ENCODE measurements at places on chromosomes 7 and 10.

GRCh38 chr10:71811351-71811750 is 38.0 kb upstream of the VSIR start:
- no peak for DNase-seq

- peak; percentile 58 for DNase-seq
These were observed 77.8 kb upstream of the FAM133B start for GRCh38 chr7:92667816-92668535.

DNA sequence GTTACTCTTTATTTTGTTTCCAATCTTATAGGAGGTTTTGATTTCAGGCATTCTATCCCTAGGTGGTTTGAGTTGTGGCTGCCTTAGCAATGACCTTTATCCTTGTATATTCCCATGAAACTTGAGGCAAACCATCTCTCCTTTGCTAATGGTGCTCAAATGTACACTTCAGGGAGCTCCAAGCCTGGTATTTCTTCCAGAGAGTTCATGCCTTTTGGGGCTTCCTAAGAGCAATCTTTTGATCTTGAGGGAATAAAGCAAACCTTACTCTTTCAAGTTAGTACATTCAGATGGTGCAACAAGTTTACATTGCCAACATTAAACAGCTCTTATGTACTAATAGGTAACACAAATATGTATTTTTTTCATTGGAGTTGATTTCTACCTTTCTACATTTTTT is 3.4 kb upstream of the GNAT3 start:
- no peak for DNase-seq

DNA sequence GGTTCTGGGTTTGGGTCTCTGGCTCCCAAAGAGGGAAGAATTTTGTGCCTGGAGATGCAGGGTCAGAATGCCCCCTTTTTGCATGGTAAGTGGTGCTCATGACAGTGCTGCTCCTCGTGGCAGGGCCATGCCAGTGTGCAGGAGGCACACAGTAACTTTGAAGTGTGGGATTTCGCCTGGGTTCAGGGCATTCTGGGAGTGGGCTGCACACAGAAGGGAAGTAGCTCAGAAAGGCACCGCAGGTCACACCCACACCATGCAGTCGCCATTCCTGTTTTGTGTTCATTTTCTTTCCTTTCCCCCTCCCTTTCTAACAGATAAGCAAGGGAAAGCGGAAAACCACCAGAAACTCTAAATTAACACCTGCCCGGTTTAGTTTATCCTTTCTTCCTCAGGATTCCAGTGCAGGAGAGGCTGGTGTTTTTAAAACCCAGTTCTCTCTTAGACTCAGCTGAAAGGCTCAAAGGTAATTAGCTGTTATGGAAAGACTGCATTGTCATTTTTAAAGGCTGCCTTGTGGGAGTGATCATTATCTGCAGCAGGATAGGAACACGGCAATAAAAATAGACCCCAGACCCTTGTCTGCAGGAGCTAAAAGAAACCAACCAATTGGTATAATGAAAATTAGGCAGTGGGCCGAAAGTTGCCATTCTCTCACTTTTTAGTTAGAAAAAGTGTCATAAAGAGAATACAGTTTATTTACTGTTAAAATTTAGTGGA is 50.2 kb downstream of the EEPD1 start:
- DNase-seq, result no peak

DNA sequence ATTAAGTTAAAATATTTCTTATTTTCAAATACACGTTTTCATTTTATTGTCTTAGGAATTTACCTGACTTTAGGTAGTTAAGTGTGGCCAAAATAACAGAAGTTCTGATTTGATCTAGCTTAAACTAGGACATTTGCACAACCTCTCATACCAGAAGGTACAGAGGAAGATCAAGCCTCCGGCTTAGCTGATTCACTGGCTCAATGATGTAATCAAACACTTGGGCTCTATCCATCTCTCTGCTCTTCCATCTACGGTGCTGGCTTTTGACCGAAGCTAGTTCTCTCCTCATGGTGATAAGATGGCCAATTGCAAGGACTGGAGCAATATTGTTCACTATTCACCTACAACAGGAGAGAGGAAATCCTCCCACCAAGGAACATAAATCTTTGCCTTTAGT is 12.2 kb upstream of the HYCC1 start:
- DNase-seq, result no peak

- DNase-seq, result no peak
These were observed 36.3 kb downstream of the POT1 start for GRCh38 chr7:124893140-124893827.

DNA sequence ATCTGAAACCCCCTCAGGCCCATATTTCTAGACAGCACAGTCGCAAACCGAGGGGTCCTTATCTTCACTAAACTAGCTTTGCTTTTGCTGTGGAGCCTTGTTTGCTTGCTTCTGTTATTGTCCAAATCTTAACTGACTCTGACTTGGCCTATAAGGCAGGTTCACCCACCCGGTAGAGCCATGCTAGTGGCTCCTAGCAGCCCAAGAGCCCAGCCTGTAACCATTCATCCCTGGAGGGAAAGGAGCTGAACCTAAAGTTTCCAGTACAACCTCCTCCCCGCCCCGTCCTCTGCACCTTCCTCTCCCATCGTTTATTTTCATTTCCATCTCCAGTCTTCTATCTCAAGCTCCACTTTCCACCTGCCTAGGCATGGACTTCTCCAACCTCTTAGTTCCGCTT is 345.7 kb downstream of the PTPRN2 start:
- no peak for DNase-seq

DNA sequence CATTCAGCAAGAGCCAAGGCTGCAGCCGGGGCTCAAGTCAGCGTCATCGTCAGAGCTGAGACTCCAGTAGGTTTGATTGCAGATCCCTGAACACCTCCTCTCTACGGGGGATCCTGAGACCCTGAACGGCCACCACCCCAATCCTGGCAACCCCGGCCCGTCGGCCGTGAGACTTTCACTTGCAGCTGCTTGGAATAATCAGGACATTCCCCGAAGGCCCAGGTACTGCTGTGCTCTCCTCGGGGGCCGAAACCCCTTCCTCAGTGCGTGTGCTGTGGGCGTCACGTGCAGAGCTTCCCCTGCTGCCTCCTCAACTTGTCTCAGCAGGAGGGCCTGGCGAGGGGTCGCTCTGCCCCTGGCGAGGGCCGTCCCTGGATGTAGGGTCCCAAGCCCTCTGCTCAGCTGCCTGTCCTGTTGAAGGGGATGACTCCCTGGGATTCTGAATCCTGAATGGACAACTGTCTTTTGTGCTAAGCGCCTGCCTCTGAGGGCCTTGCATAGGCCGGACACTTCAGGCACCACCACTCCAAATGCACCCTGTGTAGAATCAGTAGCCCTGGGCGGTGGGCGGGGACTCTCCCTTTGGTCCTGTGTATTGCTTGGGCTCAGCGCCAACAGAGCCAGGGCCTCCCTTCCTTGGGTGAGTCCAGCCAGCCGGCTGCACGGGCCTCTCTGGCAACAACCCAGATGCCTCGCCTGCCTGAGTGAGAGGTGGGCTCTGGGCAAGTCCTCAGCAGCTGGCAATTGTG is 63.8 kb upstream of the EBF3 start:
- no peak for DNase-seq

DNA sequence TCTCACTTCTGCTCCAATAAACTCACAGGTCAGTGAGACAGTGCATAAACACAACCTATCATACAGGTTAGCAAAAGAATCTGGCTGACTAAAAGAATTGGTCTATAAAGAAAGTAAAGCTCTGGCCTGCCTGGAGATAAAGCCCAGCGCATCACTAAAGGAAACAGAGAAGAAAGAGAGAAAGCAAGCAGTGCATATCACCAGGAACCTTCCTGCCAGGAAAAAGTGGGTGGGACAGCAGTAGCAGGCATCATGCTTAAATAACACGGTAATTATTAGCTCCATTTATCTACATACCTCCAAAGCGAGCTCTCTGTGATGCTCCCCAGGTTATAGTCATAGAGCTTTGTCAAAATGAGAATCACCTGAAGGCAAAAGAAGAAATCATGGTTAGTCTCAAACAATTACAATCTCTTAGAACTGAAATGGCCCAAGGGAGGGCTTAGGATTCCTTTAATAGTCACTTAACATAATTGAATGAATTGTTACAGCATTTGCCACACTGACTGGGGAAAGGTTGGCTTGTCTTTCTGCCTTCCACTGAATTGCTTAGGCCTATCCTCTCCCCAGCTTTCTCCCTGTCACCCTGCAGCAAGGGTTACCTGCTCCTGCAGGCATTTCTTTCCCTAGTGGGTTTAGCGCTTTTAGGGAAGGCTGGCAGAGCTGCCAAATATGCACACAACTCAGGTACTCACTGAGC is 208.1 kb downstream of the SORCS1 start:
- DNase-seq, result no peak

DNA sequence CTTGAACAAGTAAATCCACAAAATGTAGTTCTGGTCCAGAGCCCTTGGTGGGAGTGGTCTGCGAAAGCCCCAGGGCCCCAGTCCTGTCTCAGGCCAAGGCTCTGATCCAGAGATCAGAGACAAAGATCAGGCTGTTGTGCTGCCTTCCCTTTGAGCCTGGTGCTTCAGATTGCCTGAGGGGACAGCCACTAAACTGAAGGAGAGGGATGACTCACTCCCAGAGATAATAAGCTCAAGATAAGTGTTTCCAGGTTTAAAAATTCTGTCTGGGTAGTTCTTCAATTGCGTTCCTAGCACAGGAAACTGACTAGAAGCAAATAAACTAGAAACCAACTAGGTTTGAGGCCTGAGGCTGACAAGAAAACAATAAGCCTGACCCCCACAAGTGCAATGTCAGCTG is 190.2 kb downstream of the RAMP3 start:
- peak; percentile 53 for DNase-seq

DNA sequence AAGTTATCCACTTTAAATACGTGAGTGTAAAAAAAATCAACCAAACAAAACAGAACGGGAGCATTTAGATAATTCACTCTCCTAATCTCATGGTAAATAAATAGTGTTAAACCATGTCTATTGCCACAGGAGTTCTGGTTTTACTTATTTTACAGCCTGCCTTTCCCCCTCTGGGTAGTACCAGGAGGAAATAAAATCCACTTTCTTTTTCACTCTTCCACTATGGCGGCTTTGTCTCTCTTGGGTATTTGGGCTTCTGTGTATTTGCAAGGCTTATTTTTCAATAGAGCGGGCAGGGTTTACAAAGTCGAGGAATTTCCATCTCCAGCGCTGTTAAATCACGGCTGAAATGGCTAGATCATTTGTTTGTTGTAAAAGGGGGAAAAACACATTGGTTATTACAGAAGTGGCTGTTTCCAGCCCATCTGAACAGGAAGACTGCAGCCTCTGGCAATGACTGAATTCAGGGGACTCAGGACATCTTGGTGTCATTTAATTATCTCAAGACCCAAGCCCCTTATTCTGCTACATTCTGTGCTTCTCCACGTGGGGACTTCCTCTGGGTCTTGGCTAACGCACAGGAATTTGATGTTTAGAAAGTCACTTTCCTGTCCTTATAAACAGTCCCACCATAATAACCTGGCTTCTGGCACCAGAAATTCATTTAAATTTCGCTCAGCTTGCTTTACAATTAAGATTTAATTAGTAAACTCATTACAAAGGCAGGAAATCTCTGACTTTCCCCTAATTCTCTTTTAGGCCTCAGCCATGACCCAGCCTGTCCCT is 323.9 kb downstream of the GATA3 start:
- DNase-seq, result no peak

GRCh38 chr7:108079648-108080591 is 50.2 kb downstream of the LAMB4 start:
- peak; percentile 98 for DNase-seq

DNA sequence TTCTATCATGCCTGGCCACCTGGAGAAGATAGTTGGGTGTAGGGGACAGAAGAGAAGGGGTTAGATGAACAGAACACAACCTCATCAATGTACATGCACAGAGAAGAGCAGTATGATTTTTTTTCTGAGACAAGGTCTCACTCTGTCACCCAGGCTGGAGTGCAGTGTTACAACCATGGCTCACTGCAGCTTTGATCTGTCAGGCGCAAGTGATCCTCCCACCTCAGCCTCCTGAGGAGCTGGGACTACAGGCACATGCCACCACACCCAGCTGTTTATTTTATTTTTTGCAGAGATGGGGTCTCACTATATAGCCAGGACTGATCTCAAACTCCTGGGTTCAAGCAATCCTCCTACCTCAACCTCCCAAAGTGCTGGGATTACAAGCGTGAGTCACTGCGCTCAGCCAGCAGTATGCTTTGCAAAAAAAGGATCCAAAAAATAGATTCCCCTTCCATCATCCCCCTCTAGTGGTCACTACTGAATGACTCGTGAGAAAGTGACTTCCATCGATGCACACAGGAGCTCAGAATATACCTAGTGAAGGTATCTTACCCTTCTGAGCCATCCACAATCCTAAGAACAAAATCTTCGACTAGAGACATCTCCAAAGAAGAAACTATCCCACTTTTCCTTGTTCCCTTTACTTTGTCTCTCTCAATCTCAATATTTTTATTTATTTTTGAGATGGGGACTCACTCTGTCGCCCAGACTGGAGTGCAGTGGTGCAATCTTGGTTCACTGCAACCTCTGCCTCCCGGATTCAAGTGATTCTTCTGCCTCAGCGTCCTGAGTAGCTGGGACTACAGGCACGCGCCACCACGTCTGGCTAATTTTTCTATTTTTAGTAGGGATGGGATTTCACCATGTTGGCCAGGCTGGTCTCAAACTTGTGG is 21.0 kb downstream of the ZCWPW1 start:
- DNase-seq, result peak; percentile 74

DNA sequence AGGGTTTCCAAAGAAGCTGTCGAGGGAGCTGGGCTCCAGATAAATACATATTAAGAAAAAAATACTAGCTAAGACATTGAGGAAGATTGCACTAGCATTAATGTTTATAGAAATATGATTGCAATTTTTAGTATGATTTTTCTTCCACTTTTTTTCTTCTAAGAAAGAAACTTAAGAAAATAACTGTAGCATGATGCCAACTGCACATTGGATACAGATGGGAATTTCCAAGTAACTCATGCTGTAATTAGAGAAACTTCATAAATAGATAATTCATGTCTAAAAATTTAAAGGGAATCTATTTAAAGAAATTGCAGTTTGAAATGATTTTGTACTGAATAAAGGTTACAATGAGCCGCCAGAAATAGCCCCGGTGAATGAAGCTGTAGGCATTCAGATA is 119.4 kb downstream of the POLR1F start:
- no peak for DNase-seq

DNA sequence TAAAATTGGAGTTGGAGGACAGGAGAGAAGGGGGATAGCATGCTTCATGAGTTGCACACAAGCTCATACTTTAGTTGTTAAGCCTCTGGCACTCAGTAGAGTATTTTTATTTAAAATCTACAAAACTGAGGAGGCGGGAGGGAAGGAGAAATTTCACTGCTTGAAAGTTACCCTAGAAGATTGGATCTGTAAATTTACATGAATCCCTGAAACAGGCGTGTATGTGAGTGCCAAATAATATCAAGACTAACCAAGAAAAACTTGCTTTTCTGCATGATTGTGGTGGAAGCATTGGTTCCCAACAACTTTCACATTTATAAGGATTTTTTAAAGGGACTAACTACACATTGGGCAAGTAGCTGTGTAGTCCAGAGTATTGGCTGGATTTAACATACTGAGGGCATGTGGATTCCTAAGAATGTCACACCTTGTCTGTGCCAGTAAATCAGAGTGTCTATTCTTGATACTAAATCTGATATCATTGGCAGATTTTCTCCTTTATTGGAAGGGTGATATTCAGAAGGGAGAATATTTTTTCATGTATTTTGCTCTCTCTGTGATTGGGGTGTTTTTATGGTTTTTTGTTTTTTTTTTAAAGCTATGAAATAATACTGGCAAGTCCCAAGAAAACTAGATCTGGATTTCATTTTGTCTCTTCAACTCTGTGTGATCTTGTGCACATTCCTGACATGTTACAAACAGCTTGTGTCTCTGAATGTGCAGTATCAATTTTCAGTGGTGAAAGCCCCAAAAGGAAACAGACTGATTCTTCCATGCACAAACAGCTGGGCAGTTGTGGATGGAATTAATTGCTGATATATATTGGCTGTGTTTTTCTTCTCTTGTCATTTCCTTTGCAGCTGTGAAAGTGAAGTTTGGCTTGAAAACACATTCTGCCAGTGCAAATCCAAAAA is 67.2 kb downstream of the ADD3 start:
- peak; percentile 93 for DNase-seq
